ENCODE measurements at places on chromosomes 4 and X.

GRCh38 chrX:2690856-2691542, at the start of gene CD99:
Gene CD99 (plus strand): TSS chrX:2691295. CDS start chrX:2691361, 66 bp downstream.
- DNase-seq: no peak

DNA sequence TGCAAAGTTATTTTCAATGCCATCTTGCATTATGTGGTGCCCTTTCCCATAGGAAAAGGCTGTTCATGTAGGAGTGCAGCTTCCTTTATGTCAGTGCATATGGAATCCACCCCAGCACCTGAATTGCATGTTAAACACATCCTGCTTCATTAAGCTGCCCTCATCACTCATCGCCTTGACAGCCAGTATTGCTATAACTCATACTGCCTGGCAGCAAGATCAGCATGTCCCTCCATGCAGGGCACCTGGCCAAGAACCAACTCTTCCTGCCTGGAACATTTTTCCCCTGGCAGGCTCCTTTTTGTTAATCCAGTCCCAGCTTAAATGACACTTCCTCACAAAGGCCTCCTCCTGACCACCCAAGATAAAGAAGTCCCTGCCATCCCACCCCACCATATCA, 23.5 kb upstream of the CA5B start:
- no peak for DNase-seq

DNA sequence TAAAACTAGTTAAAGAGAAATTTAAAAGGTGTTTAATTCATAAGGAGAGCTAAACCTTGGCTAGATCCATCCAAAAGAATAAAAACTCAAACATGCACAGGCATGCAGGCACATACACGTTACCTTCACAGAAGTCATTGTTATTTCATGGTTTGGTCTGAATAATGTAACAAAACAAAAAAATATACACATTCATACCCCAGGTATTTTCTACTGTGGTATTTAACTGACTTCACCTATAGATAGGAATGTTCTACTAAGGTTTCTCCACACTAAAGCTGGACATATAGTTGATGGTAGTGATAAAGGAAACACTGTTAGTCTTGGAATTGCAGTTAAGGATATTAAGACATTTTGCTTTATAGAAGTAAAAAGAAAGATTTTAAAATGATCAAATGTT, 283.6 kb upstream of the PCDH10 start:
- DNase-seq: no peak

GRCh38 chr4:33715841-33716395, 2528.4 kb downstream of the ARAP2 start:
- no peak for DNase-seq

DNA sequence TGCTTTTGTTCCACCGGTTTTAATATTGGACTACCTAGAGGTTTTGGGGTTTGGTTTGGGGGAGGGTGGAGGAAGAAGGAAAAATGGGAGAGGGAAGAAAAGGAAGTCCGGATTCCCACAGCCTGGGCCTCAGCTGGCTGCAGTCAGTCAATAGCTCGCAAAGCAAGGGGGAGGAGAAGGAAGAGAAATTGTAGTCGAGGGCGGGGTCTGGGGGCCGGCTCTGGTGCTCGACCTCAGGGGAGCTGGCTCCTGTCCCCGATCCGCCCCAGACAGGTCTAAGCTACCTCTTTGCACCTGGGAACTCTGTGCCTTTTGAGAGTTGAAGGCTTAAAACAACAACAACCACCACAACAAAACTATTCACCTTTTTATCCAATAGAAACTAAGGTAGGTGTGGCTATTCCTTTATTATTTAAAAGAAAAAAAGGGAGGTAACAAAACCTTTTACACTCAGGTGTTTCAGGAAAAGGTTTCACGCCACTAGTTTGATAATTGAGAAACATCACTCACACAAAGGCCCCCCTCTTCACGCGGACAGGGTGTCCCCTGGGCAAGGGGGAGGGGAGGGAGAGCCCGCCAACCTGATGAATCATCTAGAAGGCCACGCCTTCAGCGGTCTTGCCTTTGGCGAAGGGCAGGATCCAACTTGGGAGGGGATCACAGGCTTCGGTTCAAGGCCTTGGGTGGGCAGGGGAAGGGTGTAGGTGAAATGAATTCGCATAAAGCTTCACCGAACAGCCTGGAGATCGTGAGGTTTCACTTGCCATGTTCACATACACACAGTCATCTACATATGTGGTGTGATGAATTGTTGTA, 1.6 kb upstream of the LNX1 start:
- DNase-seq: no peak

- DNase-seq: no peak
Observed at GRCh38 chrX:28756647-28757046, 169.4 kb downstream of the IL1RAPL1 start.

DNA sequence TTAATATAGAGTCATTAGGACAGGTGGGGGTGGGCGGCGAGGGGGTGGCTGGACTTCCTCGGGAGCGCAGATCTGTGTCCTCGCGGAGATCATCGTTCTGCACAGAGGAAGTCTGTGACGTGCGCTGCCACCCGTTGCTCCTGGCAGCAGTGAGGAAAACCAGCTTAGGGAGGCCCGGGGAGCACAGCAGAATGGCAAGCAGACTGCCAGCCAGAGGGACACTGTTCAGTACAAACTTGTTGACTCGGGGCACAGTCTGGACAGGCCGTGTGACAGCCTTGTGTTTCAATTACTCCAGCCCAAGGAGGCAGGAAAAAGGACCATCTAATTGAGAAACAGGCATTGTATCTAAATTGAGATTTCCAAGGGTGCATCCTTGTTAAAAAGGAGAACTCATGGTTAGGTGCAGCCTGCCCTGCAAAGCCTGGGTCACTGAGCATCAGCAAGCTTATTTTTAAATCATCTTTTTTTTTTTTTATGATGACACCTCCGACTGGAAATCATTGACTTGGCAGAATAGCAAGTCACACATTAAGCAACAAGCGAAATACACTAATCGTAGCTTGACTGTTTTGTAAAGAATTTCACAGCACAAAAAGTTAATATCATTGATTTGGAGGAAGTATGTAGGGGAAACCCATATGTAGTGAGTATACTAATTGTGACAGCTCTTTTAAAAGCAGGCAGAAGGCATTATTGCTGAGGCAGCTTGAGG, 512.0 kb upstream of the FAT1 start:
- no peak for DNase-seq

DNA sequence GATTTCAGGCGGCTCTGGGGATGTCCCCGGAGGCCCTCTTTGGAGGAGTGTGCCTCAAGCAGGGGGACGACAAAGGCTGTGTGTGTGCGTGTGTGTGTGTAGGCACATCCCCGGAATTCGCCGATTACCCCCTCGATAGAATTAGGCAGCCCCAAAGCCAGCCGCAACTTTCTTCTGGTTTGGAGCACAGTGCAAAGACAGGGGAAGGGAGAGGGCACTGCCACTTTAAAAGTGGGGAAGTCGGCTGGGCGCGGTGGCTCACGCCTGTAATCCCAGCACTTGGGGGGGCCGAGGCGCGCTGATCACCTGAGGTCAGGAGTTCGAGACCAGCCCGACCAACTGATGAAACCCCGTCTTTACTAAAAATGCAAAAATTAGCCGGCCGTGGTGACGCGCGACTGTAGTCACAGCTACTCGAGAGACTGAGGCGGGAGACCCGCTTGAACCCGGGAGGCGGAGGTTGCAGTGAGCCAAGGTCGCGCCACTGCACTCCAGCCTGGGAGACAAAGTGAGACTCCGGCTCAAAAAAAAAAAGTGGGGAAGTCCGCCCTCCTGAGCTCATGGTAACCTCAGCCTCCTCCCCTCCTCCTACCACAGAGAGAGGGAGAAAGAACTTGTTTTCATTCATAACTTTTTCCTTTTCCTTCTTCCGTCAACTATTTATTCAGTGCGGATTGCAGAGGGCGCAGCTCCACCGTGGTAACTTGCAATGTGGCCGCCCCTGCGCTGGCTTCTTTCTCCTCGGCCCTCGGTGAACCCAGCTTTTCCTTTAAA, 2.4 kb downstream of the SPRY1 start:
- DNase-seq: no peak

DNA sequence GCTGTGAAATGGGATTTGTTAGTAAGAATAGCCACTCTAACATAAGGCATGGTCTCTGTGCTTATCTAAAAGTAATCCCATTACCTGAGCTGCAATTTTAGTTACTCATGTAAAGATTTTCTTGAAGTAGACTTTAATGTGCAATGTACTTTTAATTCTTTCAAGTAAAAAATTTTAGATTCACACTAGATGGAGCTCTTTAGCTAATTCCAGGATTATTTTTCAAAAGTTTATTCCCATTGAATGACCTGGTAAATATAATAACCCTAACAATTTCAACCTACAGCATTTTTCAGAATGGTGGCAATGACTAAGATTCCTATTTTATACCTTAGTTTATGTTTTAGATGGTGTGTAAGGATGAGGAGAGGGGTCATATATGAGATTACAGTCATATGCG, 18.1 kb downstream of the USP38 start:
- no peak for DNase-seq

- no peak for DNase-seq
Observed at GRCh38 chr4:100929758-100930157, 411.9 kb upstream of the EMCN start.

GRCh38 chr4:28916585-28916984, 1803.6 kb upstream of the PCDH7 start:
- no peak for DNase-seq

DNA sequence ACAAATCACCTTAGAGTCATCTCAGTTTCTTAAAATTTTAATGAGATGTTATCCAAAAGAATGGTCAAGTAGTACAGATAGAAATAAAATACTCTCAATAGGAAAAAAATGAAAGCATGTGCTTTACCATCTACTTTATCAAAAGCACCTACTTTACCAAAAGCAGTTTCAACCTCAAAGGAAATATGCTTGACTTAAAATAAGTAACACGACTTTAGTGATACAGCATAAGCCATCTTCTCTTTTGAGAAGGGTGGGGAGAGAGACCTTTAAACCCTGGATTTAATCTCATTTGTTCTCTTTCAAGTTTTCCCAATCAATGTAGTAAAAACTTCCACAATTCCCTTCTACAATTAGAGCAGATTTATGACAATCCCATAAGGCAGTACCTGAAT, 26.5 kb downstream of the OTUD4 start:
- DNase-seq: no peak

GRCh38 chr4:17846266-17846665, 35.5 kb downstream of the NCAPG start:
- DNase-seq: no peak

- no peak for DNase-seq
Observed at GRCh38 chr4:176274441-176274840, 5.4 kb upstream of the ASB5 start.

DNA sequence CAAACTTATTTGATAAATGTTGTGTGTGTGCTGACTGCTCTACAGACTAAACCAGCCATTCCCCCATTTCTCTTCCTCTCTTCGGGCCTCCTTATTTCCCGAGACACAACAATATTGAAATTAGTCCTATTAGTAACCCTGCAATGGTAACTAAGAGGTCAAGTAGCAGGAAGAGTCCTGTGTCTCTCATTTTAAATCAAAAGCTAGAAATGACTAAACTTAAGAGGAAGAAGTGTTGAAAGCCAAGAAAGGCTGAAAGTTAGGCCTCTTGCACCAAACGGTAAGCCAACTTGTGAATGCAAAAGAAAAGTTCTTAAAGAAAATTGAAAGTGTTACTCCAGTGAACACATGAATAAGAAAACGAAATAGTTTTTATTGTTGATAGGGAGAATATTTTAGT, 357.8 kb upstream of the SLC7A11 start:
- DNase-seq: no peak

DNA sequence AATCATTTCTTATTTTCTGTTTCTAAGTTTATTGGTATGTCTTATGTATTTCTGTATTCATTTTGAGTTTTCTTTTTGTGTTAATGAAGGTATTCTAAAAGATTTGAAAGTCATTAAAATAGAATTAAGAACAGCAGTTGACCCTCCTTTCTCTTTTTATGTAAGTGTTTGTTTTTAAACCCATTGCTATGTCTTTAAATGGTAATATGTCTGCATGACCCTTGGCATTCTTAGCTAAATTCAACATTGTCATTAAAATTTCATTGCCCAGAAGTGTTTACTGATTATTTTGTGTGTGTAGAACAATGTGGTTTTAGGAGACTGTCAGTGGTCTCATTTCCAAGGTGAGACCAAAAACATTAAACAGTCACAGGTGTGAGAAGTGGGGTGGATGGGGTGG, 197.8 kb downstream of the PCDH7 start:
- no peak for DNase-seq

GRCh38 chr4:26179316-26179760, 141.5 kb upstream of the RBPJ start:
- no peak for DNase-seq

DNA sequence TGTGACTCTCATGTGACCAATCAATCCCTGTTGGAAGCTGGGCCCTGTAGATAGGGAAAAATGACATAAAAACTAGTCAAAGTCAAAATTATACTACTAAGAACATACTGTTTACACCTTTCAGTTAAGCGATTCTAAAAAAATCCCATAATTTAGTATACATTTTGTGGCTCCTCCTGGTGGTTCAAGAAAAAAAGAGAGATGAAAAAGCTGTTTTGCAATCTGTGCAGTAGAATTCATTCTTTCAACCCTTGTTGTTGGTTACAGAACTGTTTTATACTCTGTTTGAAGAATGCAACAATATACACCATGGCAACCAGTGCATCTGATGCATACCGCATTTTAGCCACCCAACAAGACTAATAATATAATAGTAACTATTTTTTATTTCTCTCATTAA, 66.8 kb upstream of the ANK2 start:
- DNase-seq: no peak

DNA sequence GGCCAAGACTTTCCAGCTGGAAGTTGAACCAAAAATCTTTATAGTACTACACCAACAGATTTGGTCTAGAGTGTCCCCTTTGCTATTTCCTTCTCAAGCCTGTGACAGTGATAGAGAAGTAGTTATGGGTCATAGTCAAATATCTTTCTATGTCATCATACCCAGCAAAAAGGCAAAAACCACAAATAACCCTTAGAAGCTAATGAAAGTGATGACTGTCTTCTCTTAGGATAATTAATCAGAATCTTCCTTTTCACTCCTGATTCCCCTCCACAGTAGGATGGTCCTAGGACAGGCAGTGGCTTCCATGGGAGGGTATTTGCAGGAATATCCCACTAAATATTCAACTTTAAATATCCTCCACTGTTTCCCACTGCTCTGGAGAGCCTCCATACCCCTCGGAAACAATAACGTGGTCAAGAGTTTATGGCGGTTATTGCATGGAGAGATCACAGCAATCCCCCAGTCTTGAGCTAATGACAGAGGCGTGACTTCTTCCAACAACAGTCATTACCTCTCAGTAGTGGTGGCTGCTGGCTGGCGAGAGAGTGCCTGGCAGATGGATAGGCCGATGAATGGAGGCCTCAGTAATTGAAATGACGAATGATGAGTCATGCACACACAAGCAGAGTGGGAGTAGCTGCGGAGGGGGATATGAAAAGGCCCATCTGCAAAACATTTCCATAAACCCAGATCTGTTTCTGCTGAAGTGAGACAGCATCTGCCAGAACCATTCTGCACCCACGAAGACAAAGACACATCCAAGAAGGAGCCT, 154.9 kb downstream of the STK32B start:
- no peak for DNase-seq
